ENCODE measurements at places on chromosomes 4 and X.

DNA sequence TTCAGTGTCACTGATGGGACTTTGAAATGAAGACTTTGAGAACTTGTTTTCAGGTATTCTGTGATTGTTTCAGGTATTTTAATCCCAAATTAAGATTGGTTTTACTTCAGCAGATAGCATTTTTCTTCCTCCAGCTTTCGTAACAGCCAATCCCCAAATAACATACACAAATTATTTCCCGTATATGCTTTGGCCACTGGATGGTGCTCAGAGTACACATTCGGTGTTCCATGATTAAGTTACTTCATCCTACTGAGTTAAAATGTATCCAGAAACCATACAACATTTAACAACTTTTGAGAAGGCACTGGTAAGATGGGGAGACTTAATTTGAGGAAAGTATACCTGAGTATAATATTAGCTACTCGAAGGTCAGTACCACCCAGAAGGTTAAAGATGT lies 233.4 kb upstream of the FAM47A start:
- DNase-seq, result no peak

GRCh38 chr4:176309046-176309445 lies 10.7 kb upstream of the SPCS3 start:
- DNase-seq, result no peak

DNA sequence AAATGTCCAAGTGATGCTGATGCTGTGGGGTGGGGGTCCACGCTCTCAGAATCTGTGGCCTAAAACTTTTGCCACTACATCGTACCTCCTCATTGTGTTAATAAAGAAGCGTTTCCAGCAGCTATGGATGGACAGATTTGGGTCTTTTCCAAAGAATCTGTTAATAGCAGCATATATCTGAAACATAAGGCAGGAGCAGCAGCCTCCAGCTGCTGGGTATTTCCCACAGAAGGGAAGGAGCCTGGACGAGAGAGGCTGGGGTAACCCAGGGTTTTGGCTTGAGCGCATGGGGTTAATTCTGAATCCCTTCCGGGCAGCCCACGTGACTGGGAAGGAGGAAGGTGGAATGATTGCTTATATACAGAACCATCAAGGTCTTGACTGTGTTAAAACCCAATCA lies 332.4 kb downstream of the BCOR start:
- DNase-seq, result no peak

DNA sequence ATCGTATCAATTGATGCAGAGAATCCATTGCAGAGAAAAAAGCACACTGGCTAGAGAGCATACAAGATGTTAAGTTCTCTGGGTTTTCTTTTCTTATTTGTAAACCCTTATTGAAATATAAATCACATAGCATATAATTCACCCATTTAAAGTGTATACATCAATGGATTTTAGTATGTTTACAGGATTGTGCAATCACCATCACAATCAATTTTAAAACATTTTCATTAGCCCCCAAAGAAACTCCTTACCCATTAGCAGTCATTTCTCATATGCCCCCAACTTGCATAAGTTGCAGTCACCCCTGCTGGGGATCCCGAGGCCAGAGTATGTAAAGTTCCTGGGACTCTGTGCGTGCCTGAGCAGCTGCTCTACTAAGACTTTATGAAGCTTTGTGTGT lies 34.9 kb upstream of the TRO start:
- DNase-seq, result no peak

DNA sequence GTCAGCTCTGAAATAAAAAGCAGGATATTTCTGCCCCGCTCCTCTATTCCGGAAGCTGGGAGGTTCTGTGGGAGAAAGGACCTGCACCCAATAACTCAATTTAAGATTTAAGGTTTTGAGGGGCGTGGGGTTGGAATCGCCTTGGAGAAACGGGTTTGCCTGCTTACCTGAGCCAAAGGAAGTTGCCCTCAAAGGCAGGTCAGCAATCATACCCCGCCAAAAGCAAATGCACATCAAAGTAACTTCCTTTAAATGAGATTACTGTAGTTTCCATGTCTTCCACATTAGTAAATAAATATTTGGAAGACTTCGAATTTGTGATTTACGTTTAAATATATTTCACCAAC lies 978 bp upstream of the HS3ST1 start:
- no peak for DNase-seq

- no peak for DNase-seq
Observed at GRCh38 chr4:41205130-41205529, 9.2 kb downstream of the APBB2 start.
